Stimulated activated naive CD4-positive, alpha-beta T cell treated with Interleukin-2 at 50 U/mL for 16 hours (primary cell): ENCODE measurements at places on chromosomes 1 and 21.

DNA sequence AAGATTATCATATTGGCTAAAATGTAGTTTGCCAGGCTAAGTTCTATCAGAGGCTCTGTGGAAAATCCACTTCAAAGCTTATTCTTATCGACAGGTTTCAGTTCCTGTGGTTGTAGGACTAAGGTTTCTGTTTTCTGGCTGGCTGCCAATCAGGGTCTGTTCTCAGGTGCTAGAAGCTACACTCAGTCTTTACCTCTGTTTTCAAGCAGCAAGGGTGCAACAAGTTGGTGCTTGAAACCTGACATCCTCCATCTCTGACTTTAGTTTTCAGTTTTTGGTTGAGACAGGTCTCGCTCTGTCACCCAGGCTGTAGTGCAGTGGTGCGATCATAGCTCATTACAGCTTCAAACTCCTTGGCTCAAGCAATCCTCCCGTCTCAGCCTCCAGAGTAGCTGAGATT lies 15.3 kb upstream of the TMCO2 start:
- DNase-seq = peak; percentile 5

- DNase-seq = no peak
These were observed 46.3 kb downstream of the COL18A1 start for GRCh38 chr21:45451091-45451740.

DNA sequence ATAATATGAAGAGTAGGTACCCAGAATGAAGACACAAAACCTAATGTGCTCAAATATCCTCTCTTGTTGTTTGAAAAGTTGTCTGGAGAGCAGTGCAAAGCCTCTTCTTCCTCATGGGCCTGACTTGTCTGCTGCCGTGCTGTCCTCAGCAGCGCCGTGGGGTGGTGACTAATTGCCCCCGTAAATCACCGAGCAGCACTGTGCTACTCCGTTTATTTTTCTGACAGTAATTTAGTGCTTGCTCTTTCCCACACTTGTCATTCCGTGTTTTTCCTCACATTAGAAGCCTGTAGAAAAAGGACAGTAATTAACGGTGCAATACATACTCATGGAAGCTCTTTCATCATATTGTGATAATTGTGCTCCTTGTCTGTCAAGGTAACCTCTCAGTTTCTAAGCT lies 114.8 kb upstream of the BARHL2 start:
- no peak for DNase-seq

- DNase-seq = no peak
These were observed 43.0 kb downstream of the UBE2U start for GRCh38 chr1:64246294-64246917.

- DNase-seq = no peak
These were observed 345.4 kb upstream of the NR5A2 start for GRCh38 chr1:199682081-199682480.

GRCh38 chr1:162667381-162668080 lies 35.3 kb downstream of the DDR2 start:
- DNase-seq = no peak

- peak; percentile 49 for DNase-seq
These were observed at the start of gene IL23R for GRCh38 chr1:67166196-67166595. Gene IL23R (plus strand): TSS chr1:67166454. CDS start chr1:67168121, 1,667 bp downstream.

DNA sequence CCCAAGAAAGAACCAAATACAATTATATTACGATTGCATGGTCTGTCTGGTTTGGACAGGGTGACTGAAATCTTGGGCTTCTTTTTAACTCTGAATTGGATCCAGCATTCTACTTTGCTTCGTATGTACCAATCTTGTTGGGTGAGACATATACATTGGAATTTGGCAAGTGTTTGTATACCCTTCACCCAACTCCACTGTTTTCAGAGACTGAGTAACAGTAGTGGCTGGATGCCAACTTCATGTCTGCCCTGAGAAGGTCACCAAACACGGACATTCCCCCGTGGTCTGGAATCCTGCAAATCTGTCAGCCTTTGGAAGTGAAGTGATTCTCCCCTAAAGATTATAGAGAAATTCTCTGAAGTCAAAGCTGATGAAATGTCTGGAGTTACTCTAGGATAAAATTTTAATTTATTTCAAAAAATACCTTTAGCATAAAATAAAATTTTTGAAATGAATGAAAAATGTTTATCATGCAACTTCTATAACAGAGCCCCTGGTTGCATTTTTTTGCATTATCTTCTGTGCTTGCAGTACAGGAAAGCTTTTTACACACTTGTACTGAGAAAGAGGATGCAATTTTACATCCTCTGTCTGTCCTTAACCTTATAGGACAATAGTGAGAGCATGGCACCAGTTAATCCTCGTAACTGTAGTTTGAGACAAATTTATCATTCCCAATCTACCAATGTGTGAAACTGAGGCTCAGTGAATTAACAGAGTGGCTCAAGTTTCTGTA lies 201.8 kb downstream of the DISC1 start:
- DNase-seq = no peak

GRCh38 chr1:35431173-35431599 lies 126.0 kb downstream of the KIAA0319L start:
- no peak for DNase-seq

DNA sequence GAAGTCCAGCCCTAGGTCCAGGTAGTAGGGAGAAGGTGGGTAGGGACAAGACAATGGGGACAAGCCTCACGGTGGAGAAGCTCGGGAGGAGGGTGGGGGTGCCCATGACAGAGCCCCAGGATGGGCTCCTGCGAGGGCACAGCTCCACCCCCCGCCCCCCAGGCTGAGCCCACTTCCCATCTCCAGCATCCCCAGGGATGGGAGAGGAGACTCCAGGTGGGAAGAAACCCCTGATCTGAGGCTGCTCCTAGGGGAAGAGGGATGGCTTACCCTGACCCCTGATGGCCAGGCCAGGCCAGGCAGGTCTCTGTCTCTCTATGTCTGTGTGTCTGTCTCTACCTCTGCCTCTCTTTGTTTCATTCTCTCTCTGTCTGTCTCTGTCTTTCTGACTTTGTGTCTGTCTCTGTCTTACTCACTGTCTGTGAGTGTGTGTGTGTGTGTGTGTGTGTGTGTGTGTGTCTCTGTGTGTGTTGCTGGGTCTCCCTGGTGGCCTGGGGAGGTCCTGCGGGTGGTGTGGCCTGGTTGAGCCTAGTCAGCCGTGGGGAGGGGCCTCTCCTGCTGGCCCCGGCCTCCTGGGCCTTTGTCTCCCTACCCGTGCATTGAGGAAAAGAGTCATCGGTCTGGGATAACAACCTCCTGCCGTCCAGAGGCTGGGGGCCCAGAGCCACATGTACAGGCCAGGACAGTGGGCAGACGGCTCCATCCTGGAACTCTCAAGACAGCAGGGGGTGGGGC lies 45.7 kb downstream of the WNT9A start:
- no peak for DNase-seq

- DNase-seq = no peak
These were observed 54.2 kb downstream of the ERI3 start for GRCh38 chr1:44300852-44301251.

GRCh38 chr1:243459059-243459458 lies 203.2 kb downstream of the SDCCAG8 start:
- DNase-seq = no peak

DNA sequence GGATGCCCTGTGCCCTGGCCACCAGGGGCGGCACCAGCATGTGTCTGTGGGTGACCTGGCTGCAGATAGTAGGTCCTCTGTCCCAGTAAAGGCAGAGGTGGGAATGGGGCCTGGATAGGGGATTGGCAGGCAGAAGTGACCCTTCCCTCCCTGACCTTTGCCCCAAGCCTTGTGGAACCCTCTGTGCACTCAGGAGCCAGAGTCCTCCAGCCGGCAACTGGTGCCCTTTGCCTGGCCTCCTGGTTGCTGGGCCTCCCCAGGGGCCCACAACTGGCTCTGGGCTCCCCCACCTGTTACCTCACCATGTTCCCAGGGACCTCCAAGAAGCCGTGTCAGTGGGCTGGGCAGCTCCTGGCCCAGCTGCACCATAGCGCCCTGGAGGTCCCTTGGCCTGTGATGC lies 10.0 kb downstream of the PLCH2 start:
- DNase-seq = no peak

GRCh38 chr21:35520302-35520701 lies 471.2 kb upstream of the RUNX1 start:
- no peak for DNase-seq

GRCh38 chr1:40079774-40080400 lies 17.2 kb downstream of the PPT1 start:
- DNase-seq = no peak

GRCh38 chr1:23889074-23889473 lies 21.0 kb upstream of the FUCA1 start:
- no peak for DNase-seq

DNA sequence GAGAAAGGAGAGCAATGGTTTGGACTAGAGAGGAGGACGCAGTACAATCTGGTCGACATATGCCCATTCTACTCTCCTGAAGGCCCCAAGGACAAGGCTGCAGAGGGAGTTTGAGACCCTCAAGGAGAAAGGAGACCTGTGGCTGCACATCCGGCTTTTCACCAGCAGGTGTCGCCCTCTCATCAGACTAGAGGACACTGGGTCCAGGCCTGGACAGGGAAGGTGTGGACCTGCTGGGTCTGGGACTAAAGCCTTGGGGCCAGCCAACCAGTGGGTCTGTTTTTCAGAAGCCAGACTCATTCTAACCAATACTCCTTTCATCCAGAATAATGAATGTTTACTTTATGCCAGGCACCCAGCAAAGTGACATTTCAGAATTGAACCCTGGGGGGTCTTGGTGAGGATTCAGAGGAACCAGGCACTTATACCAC lies 5.0 kb downstream of the SRARP start:
- DNase-seq = peak; percentile 53

GRCh38 chr1:216045400-216045799 lies 377.8 kb downstream of the USH2A start:
- no peak for DNase-seq

- no peak for DNase-seq
These were observed 51.8 kb downstream of the ANGPTL1 start for GRCh38 chr1:178819123-178819522.

DNA sequence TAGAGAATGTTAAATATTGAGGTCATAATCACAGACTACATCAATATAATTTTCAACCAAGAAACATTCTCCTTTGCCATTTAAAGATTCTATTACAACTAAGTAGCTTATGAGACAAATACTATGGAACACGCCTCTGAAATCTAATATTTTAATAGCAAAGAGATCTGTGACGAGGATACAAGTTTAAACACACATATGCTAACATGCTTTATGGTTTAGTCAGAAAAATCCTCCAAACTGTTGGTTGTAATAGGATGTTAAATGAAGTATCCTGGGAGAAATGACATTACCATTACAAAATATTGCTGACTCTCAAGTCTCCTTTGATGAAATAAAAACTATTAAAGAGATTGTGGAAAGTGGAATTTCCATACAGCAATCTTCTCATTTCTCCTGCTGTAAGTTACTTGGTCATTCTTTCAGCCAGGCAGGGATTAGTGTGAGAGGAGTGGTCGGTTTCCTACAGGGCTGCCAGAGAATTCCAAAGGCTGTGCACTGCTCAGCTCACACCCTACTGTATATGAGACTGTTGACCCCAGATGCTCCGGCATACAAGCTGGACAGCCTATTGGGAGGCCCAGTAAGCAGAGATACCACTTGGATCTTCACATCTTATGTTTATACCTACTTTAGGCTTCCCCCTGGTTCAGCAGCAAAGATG lies 26.6 kb downstream of the SCYL3 start:
- no peak for DNase-seq

DNA sequence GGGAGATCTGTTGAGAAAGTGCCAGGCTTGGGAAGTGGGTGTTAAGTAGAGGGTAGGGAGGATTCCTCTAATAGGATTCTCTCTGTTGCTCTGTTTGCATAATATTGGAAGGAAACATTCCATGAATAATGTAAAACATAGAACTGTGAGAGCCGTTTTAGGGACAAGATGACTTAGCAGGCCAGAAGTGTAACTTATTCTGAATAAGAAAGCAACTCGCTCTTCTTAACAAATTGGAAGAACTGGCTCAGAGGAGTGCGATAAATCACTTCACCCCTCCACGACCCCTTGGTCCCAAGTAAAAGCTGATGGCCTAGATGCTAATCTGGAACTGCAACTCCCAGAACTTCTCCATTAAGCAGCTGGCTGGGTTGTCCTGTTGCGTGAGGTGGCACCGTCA lies 19.1 kb downstream of the SIM2 start:
- DNase-seq = no peak

DNA sequence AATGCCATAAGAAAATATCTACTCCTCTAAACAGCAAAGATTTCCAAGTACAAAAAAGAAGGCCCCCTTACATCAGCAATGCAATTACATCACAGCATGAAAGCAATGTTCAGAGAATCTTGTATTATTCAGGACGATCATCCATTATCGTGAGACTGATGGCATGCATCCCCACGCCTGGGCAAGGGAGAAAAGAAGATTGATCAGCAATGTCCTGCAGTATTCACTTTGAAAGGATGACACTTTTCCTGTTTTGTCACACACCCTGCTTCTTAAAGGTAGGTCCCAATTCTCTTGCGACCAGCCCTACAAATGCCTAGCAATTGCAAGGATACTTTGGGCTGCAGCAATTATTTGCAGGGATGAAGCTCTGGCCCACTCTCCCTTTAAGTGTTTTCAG lies 108.7 kb downstream of the TOMM20 start:
- DNase-seq = no peak

- DNase-seq = no peak
These were observed 21.8 kb downstream of the RC3H1 start for GRCh38 chr1:174000371-174000770.

DNA sequence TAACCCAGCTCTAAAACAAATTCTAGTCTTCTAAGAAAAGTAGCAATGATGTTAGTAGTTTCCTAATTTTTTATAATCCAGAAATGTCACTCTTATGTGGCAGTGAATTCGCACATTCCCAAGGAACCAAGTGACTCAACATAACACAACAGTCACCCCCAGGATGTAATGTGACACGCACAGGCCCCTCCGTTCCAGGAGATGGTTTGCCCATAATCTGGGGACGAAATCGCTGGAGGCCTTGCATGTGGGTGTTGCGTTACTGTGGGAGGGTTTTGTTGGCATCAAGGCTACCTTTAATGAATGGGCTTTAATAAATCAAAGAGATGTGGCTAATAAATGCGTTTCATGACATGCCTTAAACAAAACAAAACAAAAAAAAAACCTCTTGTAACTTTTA lies 50.9 kb downstream of the EVA1C start:
- no peak for DNase-seq

DNA sequence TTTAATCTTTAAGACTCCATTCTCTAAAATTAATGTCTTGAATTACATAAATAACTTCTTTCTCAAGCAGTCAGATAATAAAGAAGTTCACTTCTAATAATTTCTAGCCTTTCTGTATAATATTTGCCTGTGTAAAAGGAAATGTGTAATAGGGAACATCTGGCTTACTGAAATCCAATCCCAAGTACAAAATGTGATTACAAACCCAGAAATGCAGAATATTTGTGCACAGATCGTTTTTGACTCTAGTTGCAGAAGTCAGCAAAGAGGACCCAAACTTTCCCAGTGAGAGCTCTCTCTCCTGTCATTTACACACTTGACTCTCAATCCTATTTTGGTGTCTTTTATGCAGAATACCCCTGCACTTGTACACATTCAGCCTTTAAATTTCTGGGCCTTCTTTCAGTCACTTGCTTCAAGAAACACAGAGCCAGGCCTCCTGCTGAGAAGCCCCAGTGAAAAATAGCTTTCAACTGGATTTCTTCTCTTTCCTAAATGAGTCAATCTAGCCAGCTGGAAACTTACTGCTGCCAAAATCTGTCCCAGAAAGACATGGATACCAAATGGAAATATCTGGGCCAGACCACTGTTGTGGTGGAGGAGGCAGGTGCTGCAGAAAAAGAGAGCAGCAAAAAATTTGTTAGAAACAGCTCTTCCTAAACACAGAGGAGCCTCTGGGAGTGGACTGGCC lies 68.5 kb upstream of the ADAM30 start:
- DNase-seq = no peak

GRCh38 chr1:92820551-92820950 lies 11.3 kb upstream of the RPL5 start:
- DNase-seq = no peak

- DNase-seq = peak; percentile 70
These were observed at the start of gene BATF3 for GRCh38 chr1:212699625-212700222. Gene BATF3 (minus strand): TSS chr1:212699840. CDS start chr1:212699762, 78 bp downstream.
